ENCODE measurements at places on chromosomes 16 and 17. TPM values are rescaled to one million over a fixed set of nuclear protein-coding genes. Genes with fewer than 3 reads are reported as not detected.

GRCh38 chr17:7852919-7853690, 1.8 kb upstream of the TMEM88 start:
- H3K27me3 ChIP-seq, result no peaks in the 10 kb centered on the region
- H3K4me3 ChIP-seq, result no peak overlapping the region
- H3K27ac ChIP-seq, result no peak overlapping the region
- no peaks in the 10 kb centered on the region for H3K36me3 ChIP-seq

Gene SOX9
- not detected for polyA plus RNA-seq

DNA sequence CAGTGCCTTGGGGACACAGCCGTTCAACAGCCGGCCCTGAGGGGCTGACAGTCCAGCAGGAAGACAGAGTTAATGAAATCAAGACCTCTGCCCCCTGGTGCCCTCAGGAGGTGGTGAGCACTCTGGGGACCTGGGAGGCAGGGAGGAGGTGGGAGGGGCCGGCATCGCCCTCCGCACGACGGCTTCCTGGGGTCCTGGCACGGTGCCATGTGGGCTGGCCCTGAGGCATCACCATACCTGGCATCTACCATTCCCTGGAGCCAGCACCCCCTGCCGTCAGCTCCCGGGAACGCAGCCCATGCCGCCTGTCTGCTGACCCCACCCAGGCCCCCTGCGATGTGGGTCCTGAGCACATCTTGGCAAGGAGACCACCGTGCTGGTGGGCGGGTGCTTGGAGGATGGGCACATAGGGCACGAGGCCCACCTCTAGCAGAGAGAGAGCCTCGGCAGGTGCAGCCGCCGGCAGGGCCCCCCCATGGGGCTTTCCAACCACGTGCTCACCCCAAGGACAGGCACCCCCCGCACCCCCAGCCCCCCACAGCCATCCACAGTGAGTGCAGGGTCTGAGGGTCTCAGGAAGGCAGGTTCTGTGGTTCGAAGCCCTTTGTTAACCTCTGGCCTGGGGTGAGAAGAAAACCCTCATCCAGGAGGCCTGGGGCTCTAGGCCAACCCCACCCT, 52.5 kb downstream of the ZFPM1 start:
- H3K4me3 ChIP-seq, result no peak overlapping the region
- H3K27me3 ChIP-seq, result no peaks in the 10 kb centered on the region
- DNase-seq, result peak; percentile 77

GRCh38 chr17:6450926-6451832, 6.9 kb downstream of the PIMREG start:
- no peak overlapping the region for H3K27ac ChIP-seq
- H3K27me3 ChIP-seq, result no peaks in the 10 kb centered on the region
- no peak overlapping the region for H3K4me3 ChIP-seq
- peaks cover 8% of the 10 kb centered on the region for H3K4me1 ChIP-seq

- no peak overlapping the region for H3K4me3 ChIP-seq
- H3K27ac ChIP-seq, result no peak overlapping the region
- no peaks in the 10 kb centered on the region for H3K27me3 ChIP-seq
- H3K4me1 ChIP-seq, result no peaks in the 10 kb centered on the region
Measured at GRCh38 chr17:45361451-45361850, 44.6 kb upstream of the MAP3K14 start.

Gene CDH13
- polyA plus RNA-seq, result not detected

DNA sequence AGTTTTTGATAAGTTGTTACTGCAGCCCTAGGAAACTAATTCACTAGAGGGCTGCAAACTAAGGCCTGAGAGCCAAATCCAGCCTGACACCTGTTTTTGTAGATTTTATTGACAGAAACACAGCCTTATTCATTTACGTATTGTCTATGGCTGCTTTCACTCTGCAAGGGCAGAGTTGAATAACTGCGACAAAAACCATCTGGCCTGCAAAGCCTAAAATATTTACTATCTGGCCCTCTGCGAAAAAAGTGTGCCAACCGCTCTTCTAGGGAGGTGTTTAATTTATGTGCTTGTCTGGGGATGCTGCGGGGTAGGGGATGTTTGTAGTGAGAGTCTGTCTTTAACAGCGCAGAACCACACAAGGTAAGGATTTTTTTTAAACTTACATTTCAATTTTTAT, 165.0 kb upstream of the RBFOX1 start:
- no peaks in the 10 kb centered on the region for H3K4me1 ChIP-seq
- H3K4me3 ChIP-seq, result no peak overlapping the region
- no peaks in the 10 kb centered on the region for H3K27me3 ChIP-seq
- no peak overlapping the region for H3K27ac ChIP-seq
- no peak for DNase-seq
- no peaks in the 10 kb centered on the region for H3K36me3 ChIP-seq

DNA sequence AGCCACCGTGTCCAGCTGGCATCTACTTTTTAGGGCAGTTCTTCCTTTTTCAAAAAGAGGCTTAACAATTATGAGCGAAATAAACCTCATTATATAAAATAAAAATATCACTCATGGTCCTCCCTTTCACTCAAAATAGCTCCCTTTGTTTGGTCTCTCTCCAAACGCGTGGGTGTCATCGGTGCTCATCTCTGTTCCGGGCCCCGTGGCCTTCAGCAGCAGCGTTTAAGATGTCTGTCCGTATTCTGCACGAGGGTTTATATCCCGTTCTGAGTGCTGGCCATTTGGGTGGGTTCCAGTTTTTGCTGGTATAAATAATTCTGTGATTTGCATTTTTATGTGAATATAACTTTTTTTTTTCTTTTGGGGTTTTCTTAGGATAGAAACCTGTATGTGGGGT, 33.4 kb downstream of the PRMT7 start:
- H3K4me3 ChIP-seq, result no peak overlapping the region
- DNase-seq, result no peak
- H3K36me3 ChIP-seq, result peaks cover 94% of the 10 kb centered on the region
- peaks cover 5% of the 10 kb centered on the region for H3K4me1 ChIP-seq

Gene CES3
- not detected for polyA plus RNA-seq

DNA sequence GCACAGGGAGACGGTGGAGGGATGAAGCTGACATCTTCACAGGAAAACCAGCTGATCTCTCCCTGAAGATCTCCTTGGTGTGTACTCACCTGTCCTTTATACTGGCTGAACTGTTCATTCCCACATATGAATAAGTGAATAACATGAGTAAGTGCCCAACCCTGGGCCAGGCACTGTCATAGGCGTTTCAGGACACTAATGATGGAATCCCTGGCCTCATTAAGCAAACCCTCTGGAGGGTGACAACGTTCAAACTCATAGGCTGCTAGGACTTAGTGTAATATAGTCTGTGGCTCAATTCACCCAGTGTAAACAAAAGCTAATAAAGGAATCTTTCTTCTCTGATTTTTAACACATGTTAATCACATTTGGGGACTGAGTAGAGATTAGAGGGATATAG, 24.5 kb downstream of the GAS7 start:
- H3K27ac ChIP-seq, result no peak overlapping the region
- no peak for DNase-seq
- no peaks in the 10 kb centered on the region for H3K4me1 ChIP-seq
- no peak overlapping the region for H3K4me3 ChIP-seq

GRCh38 chr17:66900126-66901010, 64.1 kb upstream of the CACNG4 start:
- no peak for DNase-seq
- no peak overlapping the region for H3K27ac ChIP-seq
- no peaks in the 10 kb centered on the region for H3K36me3 ChIP-seq
- H3K27me3 ChIP-seq, result no peaks in the 10 kb centered on the region
- H3K4me3 ChIP-seq, result no peak overlapping the region

Gene CHST6
- not detected for polyA plus RNA-seq

GRCh38 chr16:71721066-71721740, 3.3 kb downstream of the PHLPP2 start:
- H3K4me1 ChIP-seq, result peaks cover 9% of the 10 kb centered on the region
- no peak for DNase-seq
- H3K27ac ChIP-seq, result no peak overlapping the region
- H3K4me3 ChIP-seq, result no peak overlapping the region
- no peaks in the 10 kb centered on the region for H3K36me3 ChIP-seq
- no peaks in the 10 kb centered on the region for H3K27me3 ChIP-seq

Gene CDH3
- polyA plus RNA-seq, result not detected

Gene CRHR1
- polyA plus RNA-seq, result not detected

DNA sequence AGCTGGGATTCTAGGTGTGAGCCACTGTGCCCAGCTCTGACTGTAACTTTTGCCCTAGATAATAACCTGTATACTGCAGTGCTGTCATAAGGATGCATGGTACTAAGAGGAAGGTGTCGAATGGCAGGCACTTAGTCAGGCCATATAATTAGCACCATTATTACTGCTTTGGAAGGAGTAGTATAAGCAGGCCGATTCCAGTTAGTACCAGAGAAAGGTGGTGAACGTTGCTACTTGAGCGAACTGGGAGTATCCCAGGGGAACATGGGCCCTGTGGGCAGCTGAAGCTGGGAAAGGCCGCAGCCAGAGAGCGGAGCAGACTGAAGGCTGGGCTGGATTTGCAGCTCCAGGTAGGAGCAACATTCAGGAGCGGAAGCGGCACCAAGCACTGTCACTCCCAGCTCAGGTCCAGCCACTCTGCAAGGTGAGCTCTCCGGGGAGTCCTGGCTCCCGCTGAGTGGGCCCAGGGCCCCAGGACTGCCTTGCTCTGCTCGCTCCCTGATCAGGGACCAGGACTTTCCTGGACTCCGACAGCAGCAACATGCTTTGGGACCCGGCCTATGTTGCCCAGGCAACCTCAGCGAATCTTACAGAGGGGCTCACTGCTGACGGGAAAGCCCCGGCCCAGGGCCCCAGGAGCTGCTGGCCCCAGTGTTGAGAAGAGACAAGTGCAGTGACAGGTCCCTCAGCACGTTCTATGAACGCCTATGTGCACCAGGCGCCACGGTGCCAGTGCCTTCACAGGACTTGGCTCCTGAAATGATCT, 28.6 kb downstream of the C16orf74 start:
- H3K36me3 ChIP-seq, result no peaks in the 10 kb centered on the region
- no peak overlapping the region for H3K4me3 ChIP-seq
- DNase-seq, result no peak
- H3K4me1 ChIP-seq, result no peaks in the 10 kb centered on the region
- no peak overlapping the region for H3K27ac ChIP-seq

DNA sequence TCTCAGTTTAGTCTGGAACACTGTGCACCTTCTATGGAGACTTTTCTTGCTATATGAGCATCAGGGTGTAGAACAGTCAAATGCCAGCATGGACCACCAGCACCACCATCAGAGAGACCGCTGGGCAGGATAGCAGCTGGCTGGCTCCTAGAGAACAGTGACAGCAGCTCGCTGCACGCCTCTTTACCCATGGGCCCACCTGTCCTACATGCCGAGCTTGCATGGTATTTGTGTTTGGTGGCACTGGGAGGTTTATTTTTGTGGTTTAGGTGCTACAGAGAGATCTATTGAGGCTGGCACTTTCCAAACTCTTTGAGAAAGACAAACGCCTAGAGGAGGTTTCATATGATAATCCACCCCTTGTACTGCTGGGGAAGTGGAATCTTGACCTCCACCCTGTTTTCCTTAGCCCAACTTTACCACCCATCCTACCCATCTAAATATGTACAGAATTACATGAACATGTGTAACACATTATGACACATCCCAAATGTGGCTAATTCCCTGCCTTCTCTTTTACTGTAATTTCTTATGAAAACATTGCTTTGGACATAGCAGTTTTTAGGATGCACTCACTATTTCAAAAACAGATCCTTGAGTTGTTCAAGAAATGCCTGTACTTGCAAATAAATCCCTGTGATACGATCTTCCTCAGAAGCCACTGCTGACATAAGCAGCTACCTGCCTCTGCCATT, 46.3 kb downstream of the COG7 start:
- H3K27ac ChIP-seq, result no peak overlapping the region
- no peak for DNase-seq
- no peaks in the 10 kb centered on the region for H3K4me1 ChIP-seq

- H3K4me1 ChIP-seq, result no peaks in the 10 kb centered on the region
- DNase-seq, result no peak
- no peaks in the 10 kb centered on the region for H3K27me3 ChIP-seq
- no peak overlapping the region for H3K27ac ChIP-seq
- H3K36me3 ChIP-seq, result peaks cover 41% of the 10 kb centered on the region
Measured at GRCh38 chr17:51279183-51279582, 18.8 kb downstream of the UTP18 start.

DNA sequence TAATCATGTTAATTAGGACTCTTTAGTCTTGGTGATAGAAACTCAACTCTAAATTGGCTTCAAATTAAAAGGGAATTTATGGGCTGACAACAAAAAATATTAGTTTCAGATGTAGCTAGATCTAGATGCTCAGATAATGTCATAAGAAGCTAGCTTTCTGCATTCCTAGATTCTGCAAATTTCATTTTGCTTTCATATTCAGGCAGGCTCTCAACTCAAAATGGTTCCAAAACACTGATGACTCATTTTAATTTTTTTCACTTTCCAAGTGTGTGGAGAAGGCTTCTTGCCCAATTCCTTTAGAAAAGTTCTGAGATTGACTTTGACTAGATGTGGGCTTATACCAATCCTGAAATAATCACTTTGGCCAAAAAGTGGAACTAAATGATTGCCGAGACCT, 236.7 kb upstream of the GOT2 start:
- DNase-seq, result no peak
- no peaks in the 10 kb centered on the region for H3K4me1 ChIP-seq
- H3K4me3 ChIP-seq, result no peak overlapping the region
- no peaks in the 10 kb centered on the region for H3K36me3 ChIP-seq
- H3K27ac ChIP-seq, result no peak overlapping the region
- no peaks in the 10 kb centered on the region for H3K27me3 ChIP-seq

Gene SLC35G6
- polyA plus RNA-seq, result not detected

GRCh38 chr17:29867643-29868181, 62.3 kb downstream of the SSH2 start:
- no peaks in the 10 kb centered on the region for H3K36me3 ChIP-seq
- DNase-seq, result no peak
- no peak overlapping the region for H3K4me3 ChIP-seq
- H3K4me1 ChIP-seq, result no peaks in the 10 kb centered on the region
- no peak overlapping the region for H3K27ac ChIP-seq

- no peaks in the 10 kb centered on the region for H3K36me3 ChIP-seq
- H3K27me3 ChIP-seq, result no peaks in the 10 kb centered on the region
- H3K27ac ChIP-seq, result no peak overlapping the region
- no peak overlapping the region for H3K4me3 ChIP-seq
Measured at GRCh38 chr17:44917456-44917855, 2.2 kb upstream of the GFAP start.

Gene PEX12
- polyA plus RNA-seq, result 5.0 TPM

Gene MYL4
- polyA plus RNA-seq, result not detected

Gene EFCAB5
- not detected for polyA plus RNA-seq

DNA sequence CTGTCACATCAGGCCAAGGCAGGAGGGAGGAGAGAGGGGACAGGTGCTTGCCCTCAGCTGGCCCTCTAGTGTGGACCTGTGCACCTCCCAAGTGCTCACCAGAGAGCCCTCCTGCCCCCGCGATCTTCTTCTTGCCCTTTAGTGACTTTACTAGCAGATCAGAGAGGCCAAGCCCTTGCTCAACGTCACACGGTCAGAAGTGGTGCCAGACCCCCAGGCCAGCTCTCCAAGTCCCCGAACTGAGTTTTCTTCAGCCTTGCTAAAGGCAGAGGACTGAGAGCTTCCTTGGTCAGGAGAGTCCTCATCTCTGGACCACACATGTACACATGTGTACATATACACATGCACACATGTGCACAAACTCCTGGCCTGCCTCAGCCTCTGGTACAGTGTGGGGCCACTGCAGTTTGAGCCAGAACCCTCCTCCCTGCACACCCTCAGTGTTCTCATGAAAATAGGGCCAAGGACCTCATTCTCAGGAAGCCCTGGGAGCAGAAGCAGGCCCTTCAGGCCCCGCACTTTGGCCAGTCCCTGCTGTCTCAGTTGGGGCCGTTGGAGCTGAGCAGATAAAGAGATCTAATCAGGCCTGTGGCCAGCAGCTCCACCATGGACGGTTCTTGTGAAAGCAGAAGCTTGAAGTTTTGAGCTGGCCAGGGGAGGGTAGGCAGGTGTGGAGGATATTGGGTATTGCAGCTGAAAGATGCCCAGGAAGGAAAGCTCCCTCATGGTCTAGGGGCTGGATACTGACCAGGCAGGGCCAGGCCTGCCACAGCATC, 7.4 kb upstream of the EPX start:
- no peak for DNase-seq
- no peaks in the 10 kb centered on the region for H3K27me3 ChIP-seq
- H3K4me1 ChIP-seq, result no peaks in the 10 kb centered on the region
- H3K36me3 ChIP-seq, result no peaks in the 10 kb centered on the region
- no peak overlapping the region for H3K27ac ChIP-seq
- no peak overlapping the region for H3K4me3 ChIP-seq

All from naive thymus-derived CD4-positive, alpha-beta T cell (primary cell).